ENCODE measurements at places on chromosomes 1 and 21.
A peak's percentile ranks its signal among the peaks of the same experiment; 100 is the strongest.

DNA sequence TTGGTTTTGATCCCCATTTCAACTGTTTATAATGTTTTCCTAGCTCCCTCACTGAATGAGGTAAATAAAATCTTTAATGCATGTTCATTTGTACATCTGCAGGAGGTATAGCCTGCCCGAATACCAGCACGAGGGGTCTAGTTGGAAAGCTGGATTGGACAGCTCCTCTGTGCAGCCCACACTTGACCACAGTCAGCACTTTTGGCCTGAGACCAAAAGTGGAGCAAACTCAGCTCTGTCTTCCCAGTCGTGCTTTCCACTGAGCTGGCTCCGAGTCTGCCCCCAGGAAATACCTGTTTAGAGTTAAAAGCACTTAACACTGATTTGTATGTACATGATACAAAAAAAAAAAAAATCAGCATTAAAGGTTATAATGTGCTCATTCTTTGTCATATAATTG is 224.4 kb downstream of the DSCAM start:
- no peak for DNase-seq

- DNase-seq, result no peak
Measured at GRCh38 chr1:199122532-199123311, 483.9 kb downstream of the PTPRC start.

- no peak for DNase-seq
Measured at GRCh38 chr1:180241716-180242544, 11.9 kb downstream of the LHX4 start.

DNA sequence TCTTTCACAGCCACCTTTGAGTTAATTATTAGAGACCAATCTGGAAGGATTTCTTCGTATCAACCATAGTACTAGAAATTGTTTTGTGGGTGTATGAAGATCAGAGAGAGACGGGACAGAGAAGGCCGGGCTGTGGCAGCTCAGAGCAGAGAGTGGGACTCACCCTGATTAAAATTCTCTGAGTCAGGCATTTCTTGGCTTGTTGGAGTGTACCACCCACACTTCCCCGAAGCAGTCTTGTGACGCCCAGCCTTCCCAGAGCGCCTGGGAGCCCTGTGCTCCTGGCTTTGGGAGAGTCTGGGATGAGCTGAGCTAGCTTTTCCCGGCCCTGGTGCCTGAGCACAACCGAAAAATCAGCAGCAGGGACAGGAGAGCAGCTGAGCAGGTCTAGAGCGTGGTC is 19.4 kb downstream of the PLEKHM2 start:
- no peak for DNase-seq

DNA sequence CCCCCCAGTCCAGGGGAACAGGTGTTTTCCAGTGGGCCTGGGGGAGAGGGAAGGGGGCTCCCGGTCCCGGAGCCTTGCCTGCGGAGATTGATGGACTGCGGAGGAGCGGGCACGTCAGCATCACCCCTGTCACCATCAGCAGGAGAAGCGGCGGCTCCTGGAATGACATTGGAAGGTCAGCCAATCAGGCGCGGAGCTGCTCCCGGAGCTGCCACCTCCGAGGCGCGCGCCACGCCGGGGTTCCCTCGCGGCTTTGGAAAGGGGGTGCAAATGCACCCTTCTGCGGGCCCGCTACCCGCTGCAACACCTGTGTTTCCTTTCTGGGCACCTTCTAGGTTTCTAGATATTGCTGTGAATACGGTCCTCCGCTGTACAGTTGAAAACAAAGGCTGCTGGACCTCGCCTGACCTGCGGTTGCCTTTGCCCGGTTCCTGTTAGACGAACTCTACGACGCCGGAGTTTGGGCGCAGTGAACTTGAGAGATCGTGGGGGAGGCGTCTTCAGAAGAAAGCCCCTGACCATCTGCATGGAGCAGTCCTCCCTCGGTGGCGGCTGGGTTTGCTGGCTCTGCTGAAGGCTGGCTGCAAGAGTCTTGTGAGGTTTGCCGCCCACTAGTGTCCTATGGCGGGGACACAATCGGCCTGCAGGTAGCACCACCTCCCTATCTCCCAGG is 5.3 kb downstream of the DSCAM start:
- no peak for DNase-seq

GRCh38 chr1:161227196-161227871 is 1.5 kb downstream of the TOMM40L start:
- DNase-seq, result peak; percentile 94

- no peak for DNase-seq
Measured at GRCh38 chr1:228017356-228018124, 10.7 kb downstream of the WNT3A start.

GRCh38 chr1:17847111-17847510 is 92.0 kb downstream of the ACTL8 start:
- no peak for DNase-seq

- no peak for DNase-seq
Measured at GRCh38 chr1:200454425-200454824, 44.6 kb upstream of the ZNF281 start.

DNA sequence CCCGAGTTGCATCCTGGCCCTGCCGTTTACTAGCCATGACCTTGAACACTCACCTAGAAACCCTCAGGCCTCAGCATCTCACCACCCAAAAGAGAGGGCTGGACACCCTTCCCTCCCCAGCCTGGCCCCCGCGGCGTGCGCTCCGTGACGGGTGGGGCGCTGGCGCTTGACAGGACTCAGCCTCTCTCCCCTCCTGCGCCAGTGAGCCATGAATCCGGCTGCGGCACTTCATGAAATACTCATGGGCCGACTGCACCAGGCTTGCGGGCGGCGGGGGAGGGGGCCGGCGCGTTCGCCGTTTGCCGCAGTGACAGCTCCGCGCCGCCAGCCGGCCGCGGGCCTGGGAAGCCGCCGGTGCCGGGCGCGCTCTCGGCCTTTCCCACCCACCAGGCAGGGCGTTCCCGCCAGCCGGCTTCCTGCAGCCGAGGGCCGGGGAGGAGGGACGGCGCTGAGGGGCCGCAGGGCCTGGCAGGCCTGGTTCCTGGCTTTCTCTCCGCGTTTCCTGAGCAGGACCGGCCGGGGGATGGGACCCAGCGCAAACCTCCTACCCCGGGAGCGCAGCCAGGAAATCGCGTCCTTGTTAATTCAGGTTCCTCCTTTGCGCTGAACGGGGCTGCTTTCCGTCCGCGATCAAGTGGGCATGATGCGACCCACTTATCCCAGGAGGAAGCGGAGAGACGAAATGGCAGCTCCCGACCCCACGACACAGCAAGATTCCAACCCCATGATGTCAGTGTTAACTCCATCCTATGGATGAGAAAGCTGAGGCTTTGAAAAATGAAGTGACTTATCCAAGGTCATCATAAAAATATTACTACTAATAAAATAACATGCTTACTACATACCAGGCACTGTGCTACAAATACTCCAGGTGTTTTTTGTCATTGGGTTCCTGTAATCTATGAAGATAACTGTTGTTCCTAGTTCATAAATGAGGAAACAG is 9.1 kb upstream of the LUZP1 start:
- DNase-seq, result peak; percentile 44

DNA sequence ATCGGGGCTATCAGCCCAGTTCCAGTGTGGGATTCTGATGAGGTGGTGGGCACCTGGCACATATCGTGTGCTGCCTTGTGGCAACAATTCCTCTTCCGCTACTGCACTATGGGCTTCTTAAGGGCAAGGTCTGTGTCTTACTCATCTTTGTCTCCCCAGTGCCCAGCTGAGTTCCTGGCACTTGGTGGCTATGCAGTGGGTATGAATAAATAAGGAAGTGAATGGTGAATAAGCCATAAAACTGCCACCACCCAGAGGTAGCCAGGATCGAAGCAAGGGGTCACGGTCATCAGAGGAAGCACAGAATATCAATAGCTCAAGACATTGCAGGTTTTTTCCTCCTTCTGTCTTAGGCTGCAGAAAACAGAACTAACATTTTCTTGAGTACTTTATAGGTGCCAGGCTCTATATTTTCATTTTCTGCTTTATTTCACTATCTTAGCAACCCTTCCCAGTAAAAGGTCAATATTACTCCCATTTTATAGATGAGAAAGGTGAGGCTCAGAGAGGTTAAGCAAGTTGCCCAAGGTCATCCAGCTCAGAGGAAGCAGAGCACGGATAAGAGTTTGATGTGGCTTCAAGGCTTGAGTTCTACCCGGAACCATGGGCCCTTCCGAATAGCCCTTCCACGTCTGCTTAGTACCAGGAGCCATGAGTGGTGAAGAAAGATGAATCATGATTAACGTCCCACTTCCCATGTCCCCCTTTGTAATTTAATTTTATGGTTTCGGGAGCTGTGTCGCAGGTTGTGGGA is 10.2 kb downstream of the C1orf94 start:
- DNase-seq, result no peak

DNA sequence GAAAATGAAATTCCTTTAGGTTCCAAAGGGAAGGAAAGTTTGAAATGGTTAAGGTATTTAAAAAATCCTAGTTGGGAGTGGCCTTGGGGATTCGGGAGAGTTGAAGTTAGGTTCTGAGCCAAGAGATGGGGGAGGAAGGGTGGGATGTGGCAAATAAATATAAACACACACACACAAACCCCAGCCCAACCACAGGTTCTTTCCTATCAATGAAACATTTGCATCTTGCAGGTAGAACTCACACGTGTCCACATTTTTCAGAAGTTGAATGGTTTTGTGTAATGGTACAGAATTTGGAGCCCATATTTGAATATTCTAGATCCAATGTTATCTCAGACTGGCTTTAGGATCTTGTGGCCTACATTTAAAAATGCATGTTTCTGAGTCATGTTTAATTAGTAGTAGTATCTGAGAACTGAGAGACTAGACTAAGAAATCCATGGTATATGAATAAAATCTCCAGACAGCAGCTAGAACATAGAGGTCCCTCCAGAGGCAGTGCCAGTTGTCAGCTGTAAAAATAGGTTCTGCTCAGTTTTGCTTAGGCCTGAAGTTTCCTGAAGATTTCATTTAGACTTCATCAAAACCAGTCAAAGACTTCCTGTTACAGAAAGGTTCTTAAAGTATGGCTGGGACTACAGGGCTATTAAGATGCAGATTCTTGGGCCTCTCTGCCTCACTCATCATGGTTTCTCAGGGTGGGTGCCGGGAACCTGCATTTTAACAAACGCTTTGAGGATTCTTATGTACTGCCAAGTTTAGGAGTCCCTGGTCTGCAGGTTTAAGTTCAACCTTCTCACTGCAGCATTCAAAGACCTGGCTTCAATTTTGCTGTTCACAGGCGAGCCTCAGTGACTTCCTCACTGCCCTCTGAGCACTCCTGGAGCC is 21.3 kb downstream of the RUNX1 start:
- DNase-seq, result no peak

GRCh38 chr1:209587789-209588188 is 4.3 kb downstream of the CAMK1G start:
- no peak for DNase-seq

GRCh38 chr1:154616659-154617345 is 8.8 kb upstream of the ADAR start:
- DNase-seq, result no peak

GRCh38 chr1:54248966-54249365 is 49.0 kb downstream of the MRPL37 start:
- no peak for DNase-seq

GRCh38 chr1:83500987-83501591 is 497.8 kb downstream of the TTLL7 start:
- DNase-seq, result no peak

- DNase-seq, result no peak
Measured at GRCh38 chr1:149966405-149966804, 29.7 kb upstream of the MTMR11 start.

GRCh38 chr1:68173283-68173935 is 58.9 kb downstream of the WLS start:
- no peak for DNase-seq

DNA sequence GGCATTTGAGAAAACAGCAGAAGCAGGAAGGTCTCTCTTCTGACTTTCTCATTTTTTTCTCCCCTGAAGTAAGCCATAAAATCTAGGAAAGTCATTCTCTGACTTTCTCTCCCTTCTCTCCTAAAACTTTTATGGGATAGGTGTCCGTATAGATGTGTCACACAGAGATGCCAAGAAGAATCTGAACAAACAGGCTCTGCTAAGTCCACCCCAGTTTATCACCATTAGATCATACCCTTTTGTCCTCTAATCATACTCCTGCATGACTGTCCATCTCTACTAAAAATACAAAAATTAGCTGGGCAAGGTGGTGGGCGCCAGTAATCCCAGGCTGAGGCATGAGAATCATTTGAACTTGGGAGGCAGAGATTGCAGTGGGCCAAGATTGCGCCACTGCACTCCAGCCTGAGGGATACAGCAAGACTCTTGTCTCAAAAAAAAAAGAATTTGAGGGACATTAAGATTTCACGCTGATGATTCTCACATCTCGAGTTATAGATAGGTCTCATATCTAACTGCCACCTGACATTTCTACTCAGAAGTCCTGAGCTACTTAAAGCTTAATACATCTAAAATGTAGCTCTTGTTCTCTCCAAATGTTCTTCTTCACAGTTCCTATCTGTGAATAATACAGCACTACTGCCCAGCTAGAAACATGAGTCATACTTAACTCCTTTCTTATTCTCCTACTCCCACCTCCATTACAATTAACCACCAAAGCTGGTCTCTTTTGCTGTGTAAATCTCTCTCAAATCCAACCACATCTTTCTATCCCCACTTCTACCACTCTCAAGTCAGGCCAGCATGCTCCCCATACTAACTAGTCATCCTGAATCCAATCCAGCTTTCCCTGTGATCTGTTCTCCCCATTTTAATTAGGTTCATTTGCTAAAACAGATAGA is 47.7 kb downstream of the ZNF644 start:
- no peak for DNase-seq

DNA sequence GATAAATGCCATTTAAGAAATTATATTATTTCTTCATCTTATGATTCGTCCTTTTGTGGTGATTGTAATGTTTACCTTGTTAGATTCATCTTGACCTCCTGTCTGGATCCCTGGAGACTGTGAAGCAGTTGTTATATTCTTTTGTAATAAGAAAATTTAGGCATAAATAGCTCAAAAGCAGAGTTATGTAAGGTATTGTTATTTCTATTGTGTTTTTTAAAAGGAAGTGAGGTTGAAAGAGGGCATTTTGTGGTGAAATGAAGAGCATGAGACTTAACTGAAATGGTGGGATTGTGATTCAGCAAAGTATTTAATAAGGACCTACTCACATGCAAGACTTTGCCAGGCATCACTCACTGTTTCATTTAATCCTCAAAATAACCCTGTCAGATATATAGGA is 104.0 kb downstream of the PDE4B start:
- no peak for DNase-seq
